Cardiac atrium fibroblast (primary cell): ENCODE measurements at places on chromosomes 4 and X. TPM values are rescaled to one million over a fixed set of nuclear protein-coding genes. Genes with fewer than 3 reads are reported as not detected.

The GPR34 gene
- total RNA-seq, result not detected in 2 replicates

The PLXNB3 gene
- 1.3 and 6.0 TPM in 2 replicates for total RNA-seq

The XPNPEP2 gene
- 5.5 and 6.3 TPM in 2 replicates for total RNA-seq

The UGT2B15 gene
- not detected in 2 replicates for total RNA-seq

The TRAPPC11 gene
- 17.8 and 21.7 TPM in 2 replicates for total RNA-seq
